ENCODE measurements at places on chromosomes 7 and 10.

DNA sequence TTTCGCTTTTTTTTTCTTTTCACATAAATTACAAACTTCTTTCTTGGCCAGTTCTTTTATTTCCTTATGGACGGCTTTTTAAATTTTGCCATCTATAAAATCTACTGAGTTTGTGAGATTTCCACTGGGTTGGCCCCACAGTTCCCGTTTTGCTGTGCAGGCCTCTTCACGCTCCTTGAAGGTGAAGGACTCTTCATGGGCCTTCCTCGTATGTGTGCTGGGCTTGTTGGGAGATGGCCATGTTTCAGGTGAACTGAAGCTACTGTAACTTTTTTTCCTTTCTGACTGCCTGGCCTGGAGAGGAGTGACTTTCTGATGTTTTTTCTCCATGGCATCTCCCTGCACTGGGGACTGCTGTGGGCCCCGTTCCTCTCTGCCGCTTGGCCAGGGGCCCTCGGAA lies 262.4 kb downstream of the COBL start:
- DNase-seq, result no peak

- DNase-seq, result no peak
These were observed 131.3 kb downstream of the UBE2H start for GRCh38 chr7:129821476-129821875.

DNA sequence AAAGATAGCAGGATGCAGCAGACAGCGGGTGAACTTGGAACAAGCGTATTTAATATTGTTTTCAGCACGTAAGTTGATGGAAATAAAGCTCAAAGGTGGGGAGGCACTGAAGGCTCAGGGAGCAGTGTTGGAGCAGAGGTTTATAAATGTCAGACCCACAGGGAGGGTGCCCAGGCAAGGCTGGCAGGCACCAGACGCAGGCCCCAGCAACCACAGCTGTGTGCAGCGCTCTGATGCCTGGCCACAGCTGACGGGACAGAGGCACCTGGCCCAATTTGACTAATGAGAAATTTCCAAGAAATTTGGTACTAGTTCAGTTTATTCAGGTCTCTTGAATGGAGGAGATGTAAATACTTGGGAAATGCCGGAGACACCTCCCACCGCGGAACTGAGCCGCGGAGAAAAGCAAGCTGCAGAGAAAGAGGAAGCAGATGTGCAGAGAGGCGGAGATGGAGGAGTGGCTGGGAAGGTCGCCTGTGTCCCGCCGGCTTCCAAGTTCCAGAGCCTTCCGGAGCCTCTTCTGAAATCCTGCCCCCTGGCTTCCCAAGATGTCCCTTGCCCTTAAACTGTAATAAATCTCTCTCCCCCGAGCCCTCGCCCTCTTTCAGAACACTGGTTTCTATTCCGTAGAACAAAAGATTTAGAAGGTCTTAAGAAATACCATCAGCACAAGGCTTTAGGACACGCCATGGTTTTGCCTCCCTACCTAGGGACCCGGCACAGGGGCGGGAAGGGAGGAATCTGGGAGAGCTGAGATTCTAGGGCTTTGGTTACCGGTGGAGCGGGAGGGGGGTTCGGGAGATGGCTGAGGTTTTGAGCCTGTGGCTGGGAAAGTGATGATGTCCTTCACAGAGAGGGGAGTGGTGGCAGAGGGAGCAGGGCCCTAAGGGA lies 38.4 kb upstream of the PLXNA4 start:
- no peak for DNase-seq

GRCh38 chr7:36014961-36015360 lies 138.1 kb upstream of the EEPD1 start:
- DNase-seq, result no peak

- no peak for DNase-seq
These were observed 42.4 kb downstream of the PDK4 start for GRCh38 chr7:95553939-95554338.

DNA sequence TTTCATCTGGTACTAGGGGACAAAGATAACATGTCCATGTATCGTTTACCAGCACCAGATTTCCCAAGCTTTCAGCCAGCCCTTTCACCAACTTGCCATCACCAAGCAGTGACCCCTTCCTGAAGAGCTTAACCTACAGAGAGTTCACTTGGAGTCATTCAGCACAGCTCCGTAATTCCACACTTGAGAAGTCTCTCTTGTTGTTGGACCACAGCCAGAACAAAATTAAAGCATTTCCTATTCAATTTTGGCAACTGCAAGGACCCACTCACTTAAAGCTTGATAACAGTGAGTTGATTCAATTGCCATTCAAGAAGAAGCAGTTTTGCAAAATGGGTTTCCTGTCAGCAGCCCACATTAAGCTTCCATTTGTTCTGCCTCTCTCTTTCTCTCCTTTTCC lies 88.5 kb upstream of the LRRTM3 start:
- DNase-seq, result no peak

- DNase-seq, result no peak
These were observed 78.2 kb upstream of the TARP start for GRCh38 chr7:38351601-38352000.

GRCh38 chr10:25701652-25702051 lies 232.4 kb upstream of the MYO3A start:
- no peak for DNase-seq

DNA sequence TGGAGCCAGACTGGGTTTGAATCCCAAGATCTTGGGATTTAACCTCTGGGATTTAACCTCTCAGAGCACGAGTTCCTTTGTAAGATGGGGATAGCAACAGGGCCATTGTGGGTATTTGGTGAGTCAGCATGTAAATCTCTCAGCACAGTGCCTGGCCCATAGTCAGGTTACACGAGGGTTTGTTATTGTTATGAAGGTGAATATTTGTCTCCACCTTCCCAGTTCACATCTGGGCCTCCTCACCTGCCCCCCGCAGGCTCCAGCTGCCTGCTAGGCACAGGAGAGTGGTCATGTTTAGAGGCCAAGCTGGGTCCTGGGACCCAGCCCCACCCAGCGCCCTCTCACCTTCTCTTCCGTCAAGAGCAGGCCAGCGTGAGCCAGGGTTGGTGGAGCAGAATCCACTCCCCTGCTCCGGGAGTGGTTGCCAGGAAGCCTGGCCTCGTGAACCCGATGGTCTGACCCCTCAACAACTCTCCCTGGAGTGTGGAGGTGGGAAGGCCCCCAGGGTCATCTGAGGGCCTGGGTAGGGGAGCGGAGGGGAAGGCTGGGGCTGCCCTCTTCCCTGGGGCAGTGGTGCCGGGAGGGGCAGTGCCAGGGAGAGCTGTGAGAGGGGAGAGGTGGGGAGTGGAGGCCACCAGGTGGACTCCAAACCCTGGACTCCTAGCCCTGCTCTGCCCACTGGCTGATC lies 26.0 kb downstream of the FAM241B start:
- DNase-seq, result no peak

DNA sequence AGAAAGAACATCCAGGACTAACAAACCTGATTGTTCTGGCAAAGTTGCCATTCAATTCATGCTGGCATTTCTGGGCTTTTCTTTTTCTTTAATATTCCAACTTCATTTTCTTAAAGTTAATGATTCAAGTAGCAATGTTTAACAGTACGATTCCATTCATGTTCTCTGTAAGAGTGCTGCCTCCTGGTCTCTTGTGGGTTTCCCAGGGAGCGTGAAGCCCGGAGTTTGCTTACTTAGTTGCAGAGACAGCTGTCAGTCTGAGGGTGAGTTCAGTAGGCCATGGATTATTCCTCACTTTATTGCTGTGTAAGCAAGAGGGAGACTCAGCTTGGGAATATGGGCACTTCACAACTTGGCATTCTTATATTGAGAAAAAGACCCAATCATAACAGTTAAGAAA lies 142.2 kb downstream of the TWIST1 start:
- no peak for DNase-seq

GRCh38 chr7:25828468-25828867 lies 323.5 kb upstream of the NFE2L3 start:
- no peak for DNase-seq

DNA sequence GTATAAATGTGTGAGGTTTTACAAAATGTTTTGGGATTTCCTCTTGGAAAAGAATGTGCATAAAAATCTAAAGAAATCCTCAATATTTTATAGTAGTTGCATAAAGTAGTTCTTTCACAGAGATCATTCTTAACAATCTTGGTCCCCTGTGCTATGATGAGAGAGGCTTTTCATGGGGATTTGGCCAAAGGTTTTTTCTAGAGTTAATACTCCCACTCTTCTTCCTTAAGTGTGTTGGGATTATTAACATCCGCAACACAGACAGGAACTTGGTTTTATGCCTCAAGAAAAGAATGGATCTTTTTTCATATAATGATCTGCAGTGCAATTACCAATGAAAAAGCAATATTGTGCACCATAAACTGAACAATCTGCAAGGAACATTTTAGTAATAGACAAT lies 71.5 kb downstream of the AGMO start:
- no peak for DNase-seq
